Activated T-helper 1 cell treated with Interleukin-2 at 50 U/mL for 16 hours (primary cell): ENCODE measurements at places on chromosomes 5 and 9.
A peak's percentile ranks its signal among the peaks of the same experiment; 100 is the strongest.

DNA sequence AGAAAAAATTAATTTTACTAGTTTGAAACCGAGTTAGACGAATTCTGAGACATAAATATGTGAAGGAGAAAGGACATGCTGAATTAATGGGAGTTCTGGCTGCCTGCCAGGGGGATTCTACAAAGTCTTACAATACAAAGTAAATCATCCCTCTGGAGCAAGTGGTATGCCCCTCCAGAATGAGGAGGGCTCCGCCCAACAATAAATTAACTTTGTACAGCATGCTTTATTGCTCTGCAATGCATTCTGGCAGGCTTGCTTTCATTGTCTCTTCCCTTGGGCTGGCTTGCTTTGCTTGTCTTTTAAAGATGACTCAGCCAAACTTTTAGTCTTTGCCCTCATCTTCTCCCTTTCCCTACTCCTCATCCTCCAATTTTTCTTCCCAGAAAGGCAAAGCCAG is 11.7 kb upstream of the PCDHB1 start:
- DNase-seq = no peak

DNA sequence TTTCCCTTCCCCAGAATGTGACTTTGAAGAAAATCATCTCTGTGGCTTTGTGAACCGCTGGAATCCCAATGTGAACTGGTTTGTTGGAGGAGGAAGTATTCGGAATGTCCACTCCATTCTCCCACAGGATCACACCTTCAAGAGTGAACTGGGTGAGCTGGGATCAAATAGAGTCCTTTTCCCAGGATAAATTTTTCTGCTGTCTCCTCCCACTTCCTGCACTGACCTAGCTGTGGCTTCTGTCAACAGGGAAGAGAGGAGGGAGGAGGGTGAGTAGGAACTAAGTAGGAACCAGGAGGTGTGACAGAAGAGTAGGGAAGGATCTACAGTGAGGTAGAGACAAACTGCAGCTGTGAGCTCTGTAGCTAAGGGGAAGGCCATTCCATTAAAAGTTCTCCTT is 69.3 kb downstream of the MAMDC2 start:
- no peak for DNase-seq

DNA sequence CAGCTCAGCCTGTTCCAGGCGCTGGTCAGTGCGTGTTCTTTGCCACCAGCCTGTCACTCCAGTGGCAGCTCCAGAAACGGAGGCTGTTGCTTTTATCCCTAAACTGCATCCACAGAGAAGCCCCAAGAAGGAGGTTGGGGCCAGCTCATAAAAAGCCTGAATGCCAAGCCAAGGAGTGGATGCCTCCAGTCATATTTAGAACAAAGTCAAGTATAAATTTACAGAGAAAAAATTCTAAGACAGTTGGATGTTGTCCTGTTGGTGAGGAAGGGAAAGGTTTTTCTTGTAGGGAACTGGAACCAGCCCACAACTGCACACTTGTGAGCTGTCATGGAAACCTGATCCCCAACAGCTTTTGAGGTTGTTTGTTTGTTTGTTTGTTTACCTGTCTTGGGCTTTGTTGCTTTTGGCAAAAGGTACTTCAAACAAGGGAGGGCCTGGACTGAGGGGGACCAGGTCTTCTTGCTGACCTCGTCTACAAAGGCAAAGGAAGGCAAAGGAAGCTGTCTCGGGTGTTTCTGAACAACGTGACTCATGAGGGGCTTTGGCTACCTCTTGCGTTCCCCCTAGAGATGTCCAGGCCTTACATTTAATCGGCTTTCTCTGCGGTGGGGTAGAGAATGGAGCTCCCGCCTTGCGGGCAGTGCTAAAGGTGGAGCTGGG is 36.7 kb downstream of the OLFML2A start:
- DNase-seq = no peak

GRCh38 chr5:149886692-149887470 is 57.7 kb downstream of the PDE6A start:
- DNase-seq = no peak

GRCh38 chr5:17037751-17038150 is 101.7 kb upstream of the MYO10 start:
- DNase-seq = no peak

- DNase-seq = no peak
Observed at GRCh38 chr9:72271613-72272478, 93.2 kb downstream of the ZFAND5 start.

- DNase-seq = no peak
Observed at GRCh38 chr5:119292701-119293515, 62.9 kb upstream of the TNFAIP8 start.

DNA sequence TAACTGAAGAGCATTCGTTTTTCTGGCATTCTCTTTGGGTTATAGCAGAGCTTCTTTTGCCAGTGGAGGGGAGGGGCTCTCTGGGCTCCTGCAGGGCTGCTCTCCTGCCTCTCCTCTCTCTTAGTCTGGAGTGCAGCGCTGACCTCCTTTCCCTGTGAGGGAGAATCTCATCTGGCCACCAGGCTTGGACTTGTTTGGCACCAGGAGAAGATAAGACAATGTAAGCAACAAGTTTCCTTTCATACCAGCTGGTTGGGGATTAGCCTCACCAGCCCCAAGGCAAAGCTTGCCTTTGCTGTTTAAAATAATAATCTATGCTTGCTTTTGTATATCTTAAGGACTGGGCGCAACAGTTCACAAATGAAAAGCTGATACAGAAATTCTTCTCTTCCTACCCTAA is 196.4 kb downstream of the TLE4 start:
- no peak for DNase-seq

DNA sequence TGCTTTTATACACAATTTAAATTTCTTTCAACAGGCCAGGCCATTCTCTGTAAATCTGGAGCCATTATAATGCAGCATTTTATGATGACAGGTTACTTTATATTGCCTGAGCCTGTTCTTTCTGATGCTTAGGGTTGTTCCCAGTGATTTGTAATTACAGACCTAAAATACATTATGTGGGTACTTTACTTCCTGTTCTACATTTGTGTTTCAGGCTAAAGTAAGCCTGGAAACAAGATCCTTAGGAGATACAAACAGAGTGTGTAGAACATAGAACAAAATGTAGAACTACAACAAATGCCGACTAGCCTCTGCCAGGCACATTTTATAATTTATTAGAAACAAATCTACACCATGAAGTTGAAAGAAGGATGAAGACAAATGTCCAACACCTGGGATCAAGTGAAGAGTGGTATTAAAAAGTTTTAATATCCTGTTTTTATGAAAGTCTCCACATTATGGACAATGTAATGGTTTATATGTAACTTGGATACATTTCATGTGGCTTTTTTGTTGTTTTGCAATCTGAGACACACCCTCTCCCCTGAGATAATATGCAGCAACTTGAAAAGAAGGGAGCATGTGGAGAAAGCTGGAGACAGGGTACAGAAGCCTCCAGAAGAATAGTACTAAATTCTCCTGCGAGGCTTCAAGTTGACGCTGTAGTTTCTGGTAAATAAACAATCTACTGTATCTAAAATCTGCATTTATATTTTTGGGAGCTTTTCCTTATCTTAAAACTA is 46.9 kb downstream of the VCAN start:
- no peak for DNase-seq

GRCh38 chr5:18433336-18433735 is 799.1 kb downstream of the TAF11L14 start:
- DNase-seq = no peak

DNA sequence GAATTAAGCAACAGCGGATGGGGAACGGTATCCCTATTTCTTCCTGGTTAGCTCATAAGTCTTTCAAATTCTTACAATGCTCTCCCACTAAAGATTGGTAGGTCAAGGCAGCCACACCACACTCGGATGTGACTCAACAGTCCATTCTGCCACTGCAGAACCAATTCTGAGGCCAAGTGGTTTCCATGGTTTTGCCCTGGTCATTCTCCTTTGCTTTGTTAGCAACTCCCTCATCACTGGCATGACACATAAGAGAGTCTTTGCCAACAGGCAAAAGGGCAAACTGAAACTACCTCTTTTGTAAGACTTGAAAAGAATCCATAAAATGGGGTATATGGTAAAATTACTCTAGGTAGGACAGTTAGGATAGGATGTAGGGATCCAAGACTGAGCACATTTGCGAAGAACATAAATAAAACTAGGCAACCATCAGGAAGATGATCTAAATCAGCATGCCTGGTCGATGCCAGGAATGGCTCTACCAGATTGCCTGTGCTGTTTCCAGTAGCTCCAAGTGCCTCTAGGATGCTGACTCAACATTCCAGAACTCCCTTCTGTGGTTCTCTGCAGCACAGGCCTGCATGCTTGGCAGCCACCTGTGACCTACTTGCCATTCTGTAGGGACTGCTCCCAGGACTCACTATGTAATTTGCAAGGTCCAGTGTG is 105.4 kb downstream of the DCP2 start:
- no peak for DNase-seq

- no peak for DNase-seq
Observed at GRCh38 chr5:108561416-108562204, 179.7 kb upstream of the FBXL17 start.

DNA sequence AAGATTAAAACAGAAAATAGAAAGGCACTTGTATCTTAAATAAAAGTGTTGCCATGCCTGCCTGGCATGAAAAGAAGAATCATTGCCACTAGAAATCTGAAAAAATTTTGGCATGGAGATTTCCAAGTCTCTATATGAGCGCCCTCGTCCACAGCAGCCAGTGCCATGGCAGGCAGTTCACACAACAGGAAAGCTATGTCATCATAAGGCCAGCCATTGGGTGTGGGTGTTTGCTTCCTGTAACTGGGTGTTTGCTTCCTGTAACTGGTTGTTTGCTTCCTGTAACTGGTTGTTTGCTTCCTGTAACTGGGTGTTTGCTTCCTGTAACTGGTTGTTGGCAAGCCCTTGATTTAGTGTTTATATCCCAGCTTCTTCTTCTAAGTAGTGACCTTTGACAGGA is 446.7 kb downstream of the IRX1 start:
- DNase-seq = no peak

GRCh38 chr9:133321411-133321935 is 14.5 kb downstream of the SURF6 start:
- DNase-seq = no peak

DNA sequence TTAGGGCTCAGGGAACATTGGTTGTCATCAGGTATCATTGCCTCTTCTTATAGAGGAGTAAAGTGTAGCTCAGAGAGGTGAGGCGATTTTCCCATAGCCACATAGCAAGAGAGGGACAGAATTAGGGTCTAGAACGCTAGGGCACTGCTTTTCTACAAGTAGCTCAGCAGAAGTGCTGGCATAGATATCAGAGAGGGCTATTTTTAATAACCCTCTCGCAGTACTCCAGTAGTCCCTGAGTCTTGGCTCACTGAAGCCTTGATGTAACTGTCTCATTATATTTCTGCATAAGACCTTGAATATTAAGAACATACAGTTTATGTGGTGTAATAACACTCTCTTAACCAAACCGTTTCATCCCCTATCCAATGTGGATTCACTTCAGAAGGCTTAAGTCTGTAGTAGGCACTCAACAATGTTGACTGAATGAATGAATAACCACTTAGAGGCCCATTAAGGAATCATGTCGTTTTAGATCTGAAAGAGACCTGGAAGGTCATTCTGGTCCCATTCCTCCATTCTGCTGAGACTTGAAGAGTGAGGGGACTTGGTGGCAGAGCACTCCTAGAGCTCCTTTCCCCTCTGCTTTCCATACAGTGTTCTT is 4.7 kb upstream of the FRMPD1 start:
- DNase-seq = no peak

- no peak for DNase-seq
Observed at GRCh38 chr9:116094846-116095245, 58.7 kb upstream of the PAPPA start.

DNA sequence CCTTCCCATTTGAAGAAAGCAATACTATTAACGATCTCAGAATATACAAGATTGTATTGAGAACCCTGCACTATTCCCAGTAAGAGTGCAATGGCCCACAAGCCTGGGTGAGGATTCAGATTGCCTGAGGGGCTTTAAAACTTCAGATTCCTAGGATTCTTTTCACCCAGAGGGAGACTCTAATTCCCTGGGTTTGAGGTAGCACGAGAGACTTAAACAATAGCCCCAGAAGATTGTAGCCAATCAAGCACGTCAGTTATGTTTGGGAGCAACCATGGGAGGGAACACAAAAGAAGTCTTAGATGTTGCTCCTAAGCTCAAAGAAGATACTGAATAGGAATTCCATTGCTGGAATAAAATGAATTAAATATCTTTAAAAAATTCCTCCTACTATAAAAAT is 17.9 kb downstream of the MRPS27 start:
- no peak for DNase-seq

GRCh38 chr9:16450578-16450977 is 419.9 kb downstream of the BNC2 start:
- no peak for DNase-seq

GRCh38 chr5:55620009-55620765 is 85.4 kb upstream of the PLPP1 start:
- no peak for DNase-seq

DNA sequence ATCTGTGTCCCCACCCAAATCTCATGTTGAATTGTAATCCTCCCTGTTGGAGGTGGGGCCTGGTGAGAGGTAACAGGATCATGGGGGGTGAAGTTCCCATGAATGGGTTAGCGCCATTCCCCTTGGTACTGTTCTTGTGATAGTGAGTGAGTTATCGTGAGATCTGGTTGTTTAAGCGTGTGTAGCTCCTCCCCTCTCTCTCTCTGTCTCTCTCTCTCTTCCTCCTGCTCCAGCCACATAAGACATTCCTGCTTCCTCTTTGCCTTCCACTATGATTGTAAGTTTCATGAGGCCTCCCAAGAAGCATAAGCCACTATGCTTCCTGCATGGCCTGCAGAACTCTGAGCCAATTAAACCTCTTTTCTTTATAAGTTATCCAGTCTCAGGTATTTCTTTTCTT is 28.8 kb downstream of the C5orf15 start:
- no peak for DNase-seq

GRCh38 chr9:114098021-114098935 is 814 bp downstream of the KIF12 start:
- DNase-seq = no peak

GRCh38 chr9:4886698-4887097 is 94.0 kb downstream of the RCL1 start:
- DNase-seq = no peak

DNA sequence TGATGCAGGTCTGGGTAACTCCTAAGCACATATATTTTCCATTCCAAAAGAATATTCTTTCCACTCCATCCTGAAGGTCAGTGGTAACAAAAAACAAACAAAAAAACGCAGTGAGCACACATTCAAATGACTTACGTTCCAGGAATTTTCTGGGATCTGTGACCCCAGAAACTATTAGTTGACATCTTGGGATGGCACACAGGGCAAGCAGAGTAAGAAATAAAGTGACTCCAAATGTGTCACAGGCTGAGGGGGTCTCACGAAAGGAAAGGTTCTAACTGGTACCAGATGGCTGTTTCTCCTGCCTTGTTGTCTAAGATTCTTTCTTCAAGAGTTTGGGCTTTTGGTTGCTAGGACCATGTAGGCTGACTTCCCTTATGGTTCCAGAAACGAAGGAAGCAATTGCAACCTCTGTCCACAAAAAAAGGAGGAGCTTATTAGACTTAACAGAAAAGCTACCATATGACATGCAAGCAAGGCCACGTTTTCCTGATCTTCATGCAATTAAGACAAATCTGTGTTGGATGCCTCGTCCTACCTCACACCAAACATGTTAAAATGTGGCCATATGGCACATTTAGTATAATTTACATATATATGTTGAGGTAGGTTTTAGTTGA is 32.7 kb downstream of the PTGS1 start:
- DNase-seq = no peak

GRCh38 chr5:19314840-19315239 is 673.2 kb downstream of the CDH18 start:
- no peak for DNase-seq

GRCh38 chr5:55307383-55308253 is at the start of the genes DHX29 and MTREX:
Gene DHX29, minus strand, starts transcription at chr5:55307694. Its CDS starts 121 bp downstream, at chr5:55307573.
Gene MTREX, plus strand, starts transcription at chr5:55307989. Its CDS starts 25 bp downstream, at chr5:55308014.
- DNase-seq = peak; percentile 78
